Osteocyte (in vitro differentiated cells): ENCODE measurements at places on chromosomes 1 and 21.

DNA sequence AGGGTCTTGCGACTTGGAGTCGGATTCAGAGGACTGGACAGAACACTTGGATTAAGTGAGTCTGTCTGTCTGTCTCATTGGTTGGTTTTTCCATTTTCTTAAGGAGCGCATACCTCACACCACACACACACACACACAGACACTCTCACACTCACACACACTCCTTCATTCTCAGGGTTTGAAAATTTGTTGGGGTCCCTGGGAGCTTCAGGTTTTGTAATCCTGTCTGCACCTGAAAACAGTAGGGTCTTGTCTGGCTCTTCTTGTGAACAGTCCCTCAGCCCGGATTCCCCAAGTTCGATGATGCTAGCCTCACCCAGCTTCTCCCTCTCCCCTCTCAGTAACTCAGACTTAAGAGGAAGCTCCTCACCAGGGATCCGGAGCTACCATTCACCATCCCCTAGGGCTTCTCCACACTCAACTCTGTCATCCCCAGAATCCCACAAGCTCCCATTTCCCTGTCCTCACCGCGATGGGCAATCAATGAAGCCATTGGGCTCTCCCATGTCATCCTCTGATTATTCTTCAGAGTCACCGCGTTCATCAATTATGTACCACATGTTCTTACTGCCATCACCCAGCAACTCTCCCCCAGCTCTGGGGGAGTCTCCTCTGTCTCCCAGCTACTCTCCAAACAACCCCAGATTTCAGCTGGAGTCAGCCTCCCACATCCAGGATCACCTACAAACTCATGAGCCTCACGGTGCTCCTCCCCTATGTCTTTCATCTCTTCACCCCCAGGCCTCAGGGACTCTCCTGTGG lies 1530.9 kb upstream of the TPTE start:
- no peak for DNase-seq

DNA sequence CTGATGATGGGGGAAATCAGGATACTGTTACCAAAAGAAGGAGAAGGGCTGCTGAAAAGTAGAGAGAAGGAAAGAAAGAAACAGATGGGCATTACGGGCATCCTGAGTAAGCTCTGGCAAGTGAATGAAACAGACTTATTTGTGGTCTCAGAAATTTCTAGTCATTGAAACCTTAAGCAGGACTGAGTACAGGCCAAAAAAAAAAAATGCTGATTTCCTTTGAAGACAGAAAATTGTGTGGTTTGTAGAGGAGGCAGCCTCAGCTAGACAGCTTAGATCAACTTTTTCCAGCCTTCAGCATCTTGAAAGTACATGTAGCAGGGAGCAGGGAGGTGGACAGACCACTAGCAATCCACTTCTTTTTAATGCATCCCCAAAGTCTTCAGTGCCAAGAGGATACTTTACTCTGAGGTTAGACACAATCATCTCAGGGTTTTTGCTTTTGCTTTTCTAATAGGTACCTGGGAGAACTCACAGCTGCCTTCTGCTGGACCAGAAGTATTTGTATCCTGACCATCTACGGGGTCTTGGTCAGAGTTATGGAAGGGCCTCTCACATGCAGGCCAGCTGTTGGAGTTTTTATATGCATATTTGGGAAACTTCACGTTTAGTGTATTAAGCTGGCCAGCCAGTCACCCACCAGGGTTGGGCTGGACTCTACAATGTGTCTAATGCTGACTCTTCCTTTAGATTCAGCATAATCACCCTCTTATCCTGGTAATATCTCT lies 10.6 kb upstream of the CAPZB start:
- no peak for DNase-seq

- no peak for DNase-seq
Observed at GRCh38 chr1:64574301-64574700, 104.4 kb downstream of the CACHD1 start.

GRCh38 chr21:35291973-35292627 lies 243.0 kb upstream of the RUNX1 start:
- no peak for DNase-seq

DNA sequence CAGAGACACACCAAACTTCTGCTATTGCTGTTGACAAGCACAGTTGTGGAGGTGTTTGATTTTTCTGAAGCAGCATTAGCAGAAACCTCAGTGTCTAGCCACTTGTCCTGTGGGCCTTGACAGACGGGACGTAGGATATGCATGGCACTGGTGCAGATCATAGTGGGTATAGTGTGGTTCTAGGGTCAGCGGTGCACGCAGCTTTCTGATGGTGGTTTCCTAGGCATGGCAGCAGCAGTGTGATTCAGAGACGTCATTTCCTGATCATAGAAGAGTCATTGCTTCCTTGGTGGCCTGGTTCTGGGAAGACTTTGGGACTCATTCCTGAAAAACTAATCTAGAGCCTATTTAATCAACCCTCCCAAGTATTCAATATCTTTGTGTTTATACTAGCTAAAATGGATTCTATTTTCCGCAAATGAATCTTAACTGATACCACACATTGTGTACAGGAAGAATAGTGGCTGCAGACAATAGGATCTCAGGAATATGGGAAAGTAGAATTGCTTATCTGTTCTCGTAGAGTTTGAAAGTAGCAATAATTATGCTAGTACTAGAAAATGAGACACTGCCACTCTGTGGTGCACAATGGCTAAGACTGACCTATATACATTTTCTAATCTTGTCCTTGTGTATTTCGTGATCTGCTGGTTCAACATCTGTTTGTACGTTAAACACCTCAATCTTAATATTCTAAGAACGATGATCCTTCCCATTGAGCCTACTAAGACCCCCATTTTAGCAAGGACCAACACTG lies 2.8 kb upstream of the USP1 start:
- no peak for DNase-seq

GRCh38 chr1:161251579-161251978 lies 7.0 kb upstream of the PCP4L1 start:
- no peak for DNase-seq

GRCh38 chr1:6909857-6910256 lies 124.6 kb downstream of the CAMTA1 start:
- no peak for DNase-seq

DNA sequence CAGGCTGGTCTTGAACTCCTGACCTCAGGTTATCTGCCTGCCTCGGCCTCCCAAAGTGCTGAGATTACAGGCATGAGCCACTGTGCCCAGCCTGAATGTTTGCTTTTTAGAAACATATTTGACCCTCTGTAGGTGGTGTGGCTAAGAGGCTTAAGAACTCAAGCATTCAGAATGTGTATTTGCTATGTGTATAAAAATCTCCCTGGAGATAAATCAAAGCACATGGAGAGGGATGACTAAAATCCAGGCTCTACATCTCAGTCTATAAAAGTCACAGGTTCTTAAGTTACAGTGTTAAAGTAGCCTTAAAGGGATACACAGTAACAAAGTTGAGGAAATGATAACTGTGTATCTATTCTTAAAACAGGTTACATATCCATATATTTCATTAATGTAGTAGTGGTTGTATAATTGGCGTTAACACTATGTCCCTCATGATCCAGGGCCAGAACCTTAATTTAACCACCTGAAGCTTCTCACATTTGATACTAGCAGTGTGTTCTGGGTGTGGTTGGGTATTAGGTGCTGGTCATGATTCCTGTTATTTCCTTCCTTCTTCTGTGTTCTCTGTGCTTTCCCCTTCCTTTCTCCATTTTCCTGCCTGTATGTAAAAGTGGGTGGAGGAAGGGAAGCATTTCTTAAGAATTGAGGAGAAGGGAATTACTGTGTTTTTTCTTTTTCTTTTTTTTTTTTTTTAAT lies 16.2 kb downstream of the GIPC2 start:
- DNase-seq, result no peak

- DNase-seq, result no peak
Observed at GRCh38 chr1:163692266-163692665, 370.5 kb downstream of the NUF2 start.

DNA sequence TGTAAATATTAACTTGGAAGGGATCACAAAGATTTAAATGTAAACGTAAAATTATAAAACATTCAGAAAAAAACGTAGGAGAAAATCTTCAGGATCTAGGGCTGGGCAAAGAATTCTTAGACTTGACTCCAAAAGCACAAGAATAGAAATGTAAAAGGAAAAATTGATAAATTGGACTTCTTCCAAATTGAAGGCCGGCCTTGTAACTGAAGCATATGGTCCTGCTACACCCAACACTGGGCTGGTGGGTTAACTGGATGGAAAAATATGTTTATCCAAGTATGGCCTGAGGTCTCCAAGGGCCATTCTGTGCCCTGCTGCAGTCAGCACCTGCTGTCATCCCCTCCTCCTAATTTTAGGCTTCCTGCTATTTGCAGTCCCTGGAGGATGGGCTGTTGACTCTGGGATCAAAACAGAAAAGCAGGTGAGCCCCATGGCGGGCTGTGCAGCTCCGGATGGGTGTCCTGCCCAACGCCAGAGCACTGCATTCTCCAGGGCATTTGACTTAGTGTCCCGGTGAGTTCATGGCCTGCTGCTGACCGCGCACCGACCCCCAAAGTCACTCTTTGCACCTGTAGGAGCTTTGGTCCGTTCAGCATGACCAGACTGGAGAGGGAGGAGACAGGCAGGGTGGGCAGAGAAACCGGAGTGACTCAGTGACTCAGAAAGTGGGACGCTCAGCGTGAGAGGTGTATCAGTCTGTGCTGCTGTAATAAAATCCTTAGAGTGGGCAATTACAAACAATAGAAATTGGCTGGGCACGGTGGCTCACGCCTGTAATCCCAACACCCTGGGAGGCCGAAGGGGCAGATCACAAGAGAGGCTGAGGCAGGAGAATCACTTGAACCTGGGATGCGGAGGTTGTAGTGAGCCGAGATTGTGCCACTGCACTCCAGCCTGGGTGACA lies 6.1 kb upstream of the AIRE start:
- DNase-seq, result no peak

- no peak for DNase-seq
Observed at GRCh38 chr1:94115900-94116436, 5.0 kb downstream of the ABCA4 start.

GRCh38 chr21:37797403-37797802 lies 118.9 kb downstream of the KCNJ6 start:
- no peak for DNase-seq

DNA sequence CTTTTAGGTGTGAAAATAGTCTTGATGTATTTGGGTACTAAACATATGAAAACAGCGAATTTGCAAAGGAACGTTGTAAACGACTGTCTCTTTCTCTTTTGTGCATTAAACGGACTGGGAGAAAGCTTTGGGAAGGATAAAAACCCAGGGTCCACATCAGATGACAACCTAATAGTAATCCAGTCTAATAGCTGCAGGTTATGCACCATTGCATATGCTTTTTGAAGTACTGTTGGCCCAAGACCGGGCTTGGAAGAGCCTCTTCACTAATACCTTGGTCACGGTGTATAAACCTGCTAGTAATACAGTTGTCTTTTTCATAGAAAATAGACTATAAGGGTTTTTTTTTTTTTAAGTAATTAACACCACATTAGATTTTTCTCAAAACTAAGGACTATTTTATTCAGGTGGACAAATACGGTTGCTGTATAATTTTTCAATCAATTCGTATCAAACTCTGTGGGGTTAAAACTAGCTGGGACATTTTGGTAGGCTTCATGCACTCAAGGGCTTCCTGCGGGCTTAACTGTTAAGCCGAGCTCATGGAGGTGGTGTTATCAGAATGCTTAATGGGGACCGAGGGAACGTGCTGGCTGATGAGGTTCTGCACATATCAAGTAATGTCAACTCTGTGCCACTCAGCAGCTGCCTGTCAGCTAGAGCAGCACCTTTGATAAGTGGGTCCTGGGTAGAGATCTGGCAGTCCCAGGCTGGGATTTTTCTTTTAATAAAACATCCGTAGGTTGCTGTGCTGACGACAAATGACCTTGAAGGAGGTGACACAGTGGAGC lies 2.1 kb downstream of the RYR2 start:
- no peak for DNase-seq

- no peak for DNase-seq
Observed at GRCh38 chr1:31183927-31184554, 55.6 kb downstream of the NKAIN1 start.

GRCh38 chr1:81999364-81999763 lies 198.6 kb downstream of the ADGRL2 start:
- no peak for DNase-seq

DNA sequence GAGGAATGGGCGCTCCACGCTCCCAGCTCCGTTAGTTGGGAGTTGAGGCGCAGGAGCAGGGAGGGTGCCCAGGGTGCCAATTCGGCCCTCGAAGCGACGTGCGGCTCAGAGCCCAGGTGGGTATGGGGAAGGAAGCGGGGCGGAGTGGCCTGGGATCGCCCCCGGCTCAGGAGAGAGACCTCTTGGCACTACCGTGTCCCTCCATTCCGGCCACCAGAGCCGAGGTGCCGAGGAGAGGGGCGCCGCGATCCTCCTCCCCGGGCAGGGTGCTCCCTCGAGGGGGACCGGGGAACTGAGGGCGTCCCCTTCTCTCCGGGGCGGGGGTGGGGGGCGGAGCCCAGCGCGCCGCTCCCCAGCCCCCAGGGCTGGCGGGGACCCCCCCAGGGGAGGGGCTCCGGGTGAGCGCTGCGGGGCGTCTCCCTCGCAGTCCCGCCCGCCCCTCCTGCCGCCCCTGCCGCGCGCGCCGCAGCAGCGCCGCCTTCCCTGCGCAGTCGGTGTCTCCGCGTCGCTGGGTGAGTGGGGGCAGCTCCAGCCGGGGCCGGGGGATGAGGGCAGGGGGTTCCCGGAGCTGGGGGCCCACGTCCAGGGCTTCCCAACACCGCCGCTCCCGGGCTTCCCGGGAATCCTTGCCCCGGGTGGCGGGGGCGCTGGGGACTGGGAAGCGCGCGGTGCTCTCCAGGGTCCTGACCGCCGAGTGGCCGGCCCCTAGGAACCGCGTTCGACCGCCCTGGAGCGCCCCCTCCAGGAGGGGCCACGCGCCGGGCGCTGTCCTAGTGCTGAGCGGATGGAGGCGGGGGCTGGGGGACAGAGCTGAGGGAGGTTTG lies at the start of gene HPCA:
Gene HPCA, plus strand, starts transcription at position 488 of the 824 bp plus-strand sequence. CDS start 2,408 bp downstream, outside the sequence.
- peak; percentile 93 for DNase-seq

GRCh38 chr1:118306851-118307250 lies 121.8 kb upstream of the SPAG17 start:
- no peak for DNase-seq
